ENCODE measurements at places on chromosomes 2 and 18. TPM values are rescaled to one million over a fixed set of nuclear protein-coding genes. Genes with fewer than 3 reads are reported as not detected.

- DNase-seq, result no peak
These were observed 117.6 kb downstream of the TWIST2 start for GRCh38 chr2:238965371-238966071.

DNA sequence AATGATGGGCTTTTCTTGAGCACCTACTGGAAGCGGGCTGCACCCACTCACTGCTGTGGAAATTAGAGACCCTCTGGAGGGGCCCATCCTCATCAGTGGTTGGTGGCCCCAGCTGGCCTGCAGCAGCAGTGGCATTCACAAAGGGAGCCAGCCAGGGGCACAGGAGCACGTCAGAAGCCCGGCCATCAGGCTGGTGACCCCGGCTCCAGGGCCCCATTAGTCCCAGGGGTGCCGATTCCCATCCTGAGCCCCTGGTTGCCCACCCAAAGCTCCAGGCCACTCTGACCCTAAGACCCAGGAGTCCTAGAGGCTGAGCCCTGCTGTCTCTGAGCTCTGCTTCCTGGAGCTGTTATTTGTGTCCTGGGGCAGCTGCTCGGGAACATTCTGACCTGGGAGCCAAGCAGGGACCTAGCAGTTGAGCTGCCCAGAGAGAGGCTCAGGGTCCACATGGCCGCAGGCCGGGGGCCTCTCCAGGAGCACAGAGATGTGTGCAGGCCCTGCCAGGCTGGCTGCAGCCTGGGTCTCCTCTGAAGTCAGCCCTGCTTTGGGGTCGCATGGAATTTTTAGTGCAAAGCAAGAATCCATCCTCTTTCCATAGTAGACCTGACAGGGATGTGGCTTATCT lies 207.2 kb downstream of the KLHL29 start:
- DNase-seq, result no peak

Gene NEB
- polyA plus RNA-seq, result 0.14 TPM

Gene SGO2
- polyA plus RNA-seq, result 3.7 TPM

Gene APOB
- polyA plus RNA-seq, result not detected

DNA sequence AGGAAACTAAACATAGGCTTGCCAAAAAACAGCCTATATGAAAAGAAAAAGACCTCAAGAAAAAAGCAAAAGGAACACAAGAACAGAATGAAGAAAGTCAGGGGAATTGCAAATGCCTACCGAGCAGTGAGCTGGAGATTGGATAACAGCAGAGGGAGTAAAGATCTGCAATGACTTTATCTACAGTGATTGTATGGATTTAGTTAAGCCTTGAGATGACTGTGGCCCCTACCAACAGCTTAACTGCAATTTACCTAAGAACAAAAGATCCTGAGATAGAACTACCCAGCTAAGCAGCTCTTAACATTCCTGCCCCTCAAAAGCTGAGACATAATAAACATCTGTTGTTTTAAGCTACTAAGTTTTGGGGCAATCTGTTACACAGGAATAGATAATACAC lies 20.5 kb downstream of the LNPK start:
- DNase-seq, result no peak

Gene NOSTRIN
- not detected for polyA plus RNA-seq

DNA sequence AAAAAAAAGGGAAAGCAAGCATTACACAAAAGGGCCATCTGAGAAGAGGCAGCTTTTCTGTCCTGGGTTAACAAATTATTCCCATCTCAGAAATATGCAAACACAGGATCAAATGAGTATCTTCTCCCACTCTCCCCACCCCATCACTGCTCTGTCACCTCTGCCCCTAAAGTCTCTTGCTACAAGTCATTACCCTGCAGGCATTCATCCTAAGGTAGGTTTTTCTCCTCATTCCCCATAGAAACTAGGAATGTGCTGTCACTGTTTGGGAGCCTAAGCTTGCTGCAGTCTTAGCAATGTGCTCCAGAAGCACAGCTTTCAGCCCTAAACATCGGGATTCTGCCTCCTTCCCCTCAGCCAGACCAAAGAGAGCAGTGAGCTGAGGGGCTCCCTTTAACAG lies 3.6 kb downstream of the LRRTM1 start:
- DNase-seq, result no peak

Gene WNT10A
- not detected for polyA plus RNA-seq

DNA sequence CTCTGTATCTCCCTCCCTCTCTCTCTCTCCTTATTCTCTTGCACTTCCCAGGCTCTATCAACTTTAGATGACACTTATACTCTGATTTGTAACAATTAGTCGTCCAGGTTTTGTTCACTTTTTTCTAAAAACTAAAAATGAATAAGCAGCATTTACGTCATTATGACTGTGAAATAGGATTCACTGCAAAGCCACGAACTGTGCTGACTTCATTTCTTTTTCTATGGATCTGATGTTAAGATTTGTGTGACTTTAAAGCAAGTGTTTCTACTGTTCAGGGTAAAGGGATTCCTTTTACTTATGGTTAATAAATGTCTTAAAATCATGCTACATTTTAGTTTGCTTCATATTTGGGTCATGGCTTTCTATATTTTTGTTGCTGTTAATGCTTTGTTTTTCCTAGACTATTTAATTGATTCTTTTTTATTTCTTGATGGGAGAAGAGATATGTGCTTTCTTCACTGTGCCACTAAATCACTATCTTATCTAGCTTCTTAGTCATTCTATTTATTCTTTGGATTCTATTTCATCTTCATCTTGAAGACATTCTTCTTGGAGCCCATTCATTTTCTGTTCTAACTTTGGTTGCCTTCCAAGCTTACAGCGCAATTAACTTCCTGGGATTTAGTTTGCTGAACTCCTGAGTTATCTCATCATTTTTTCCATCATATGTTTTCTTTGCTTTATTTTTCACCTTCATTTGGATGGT lies 480.4 kb upstream of the TRIB2 start:
- no peak for DNase-seq

- no peak for DNase-seq
These were observed 293.8 kb upstream of the SLC14A2 start for GRCh38 chr18:45321520-45321919.

GRCh38 chr2:171553858-171554257 lies 31.6 kb downstream of the CYBRD1 start:
- no peak for DNase-seq

Measured in AG04450 (cell line).